ENCODE measurements at places on chromosomes 16 and 17.
A peak's percentile ranks its signal among the peaks of the same experiment; 100 is the strongest.

DNA sequence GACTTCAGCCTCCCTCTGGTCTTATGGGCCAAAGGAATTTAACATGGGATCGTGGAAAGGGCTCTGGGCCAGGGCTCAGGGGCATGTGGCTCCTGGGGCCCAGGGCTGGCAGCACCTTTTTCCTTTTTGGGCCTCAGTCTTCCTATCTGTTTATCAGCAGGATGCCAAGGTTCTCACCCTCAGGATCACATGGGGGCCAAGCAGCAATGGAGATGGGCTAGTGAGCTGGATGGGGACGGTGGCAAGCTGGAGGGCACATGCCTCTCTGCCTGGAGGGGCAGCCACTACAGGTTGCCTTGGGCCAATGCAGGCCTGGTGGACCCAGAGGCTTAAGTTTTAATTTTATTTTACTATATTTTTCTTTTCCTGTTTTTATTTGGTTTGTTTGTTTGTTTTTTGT, 95.4 kb downstream of the CYLD start:
- no peak for DNase-seq

GRCh38 chr17:61454381-61455323, 2.4 kb downstream of the TBX4 start:
- no peak for DNase-seq

DNA sequence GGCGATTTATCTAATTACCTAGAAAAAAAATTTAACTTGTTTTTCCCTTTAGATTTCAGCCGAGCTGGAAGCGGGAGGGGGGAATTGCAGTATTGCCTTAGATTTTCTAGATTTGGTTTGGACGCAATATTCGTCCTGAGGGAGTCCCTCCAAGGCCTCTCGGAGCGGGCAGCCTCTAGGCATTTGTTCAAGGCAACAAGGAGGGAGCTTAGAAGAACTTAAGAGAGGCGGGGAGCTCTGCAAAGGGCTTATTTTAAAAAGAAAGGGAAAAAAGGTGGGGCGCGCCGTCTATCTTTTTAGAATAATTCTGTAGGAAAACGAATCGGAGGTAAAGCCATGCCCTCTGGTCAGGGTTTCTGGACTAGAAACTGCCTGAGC, 407 bp upstream of the TMEM94 start:
- DNase-seq: no peak

GRCh38 chr16:85626191-85626981, 13.3 kb downstream of the GSE1 start:
- DNase-seq: no peak

DNA sequence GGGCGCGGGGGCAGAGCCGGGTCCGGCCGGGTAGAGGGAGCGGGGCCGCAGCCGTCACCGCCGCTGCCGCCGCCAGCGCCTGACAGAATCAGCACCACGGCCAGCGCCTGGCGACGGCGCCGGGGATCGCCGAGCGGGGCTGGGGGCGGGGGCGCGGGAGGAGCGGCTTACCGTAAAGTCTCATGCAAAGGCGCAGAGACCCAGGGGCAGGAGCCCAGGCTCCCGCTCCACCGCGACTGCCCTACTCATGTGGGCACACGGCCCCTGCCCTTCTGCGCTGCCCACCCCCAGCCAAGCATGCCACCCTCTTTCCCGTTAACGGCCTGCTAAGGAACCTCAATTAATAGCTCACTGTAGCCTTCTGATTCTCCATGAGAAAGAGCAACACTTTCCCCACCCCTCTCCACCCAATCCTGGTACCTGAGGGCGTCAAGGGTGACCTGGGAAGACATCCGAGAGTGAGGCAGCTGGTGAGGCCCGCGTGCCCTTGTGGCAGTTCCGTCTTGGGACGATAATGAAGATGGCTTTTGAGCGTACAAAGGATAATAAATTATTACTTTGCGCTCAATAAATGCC, at the start of gene SEZ6:
TSS of gene SEZ6 (minus strand) at position 98 of the 576 bp plus-strand sequence. CDS start 164 bp downstream, outside the sequence.
- DNase-seq: peak; percentile 71

GRCh38 chr17:61245706-61246135, 153.9 kb upstream of the TBX2 start:
- DNase-seq: no peak

DNA sequence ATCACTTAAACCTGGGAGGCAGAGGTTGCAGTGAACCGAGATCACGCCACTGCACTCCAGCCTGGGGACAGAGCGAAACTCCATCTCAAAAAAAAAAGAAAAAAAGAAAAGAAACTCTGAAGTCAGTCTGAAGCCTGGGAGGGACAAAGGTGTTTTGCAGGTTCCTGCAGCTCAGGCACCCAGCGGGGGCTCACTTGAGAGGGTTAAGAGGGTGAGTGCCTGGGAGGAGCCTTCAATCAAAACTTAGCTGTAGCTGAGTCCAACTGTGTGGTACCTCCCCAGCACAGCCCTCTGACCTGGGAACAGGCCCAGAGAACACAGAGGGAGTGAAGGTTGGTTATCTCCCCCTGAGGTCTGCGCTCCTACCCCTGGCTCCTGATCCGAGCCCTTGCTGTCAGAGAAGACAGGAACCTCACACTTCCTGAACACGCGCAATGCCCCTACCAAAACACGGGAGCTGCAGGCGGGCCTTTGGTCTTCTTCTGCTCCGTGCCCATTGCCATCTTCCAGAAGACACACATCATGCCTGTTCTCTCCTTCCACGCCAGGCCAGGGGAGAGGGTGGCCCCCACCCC, 20.4 kb upstream of the ZC3H18 start:
- DNase-seq: no peak

GRCh38 chr17:72219137-72219823, 98.5 kb downstream of the SOX9 start:
- DNase-seq: no peak

GRCh38 chr16:50183316-50183715, 30.2 kb downstream of the TENT4B start:
- DNase-seq: no peak

DNA sequence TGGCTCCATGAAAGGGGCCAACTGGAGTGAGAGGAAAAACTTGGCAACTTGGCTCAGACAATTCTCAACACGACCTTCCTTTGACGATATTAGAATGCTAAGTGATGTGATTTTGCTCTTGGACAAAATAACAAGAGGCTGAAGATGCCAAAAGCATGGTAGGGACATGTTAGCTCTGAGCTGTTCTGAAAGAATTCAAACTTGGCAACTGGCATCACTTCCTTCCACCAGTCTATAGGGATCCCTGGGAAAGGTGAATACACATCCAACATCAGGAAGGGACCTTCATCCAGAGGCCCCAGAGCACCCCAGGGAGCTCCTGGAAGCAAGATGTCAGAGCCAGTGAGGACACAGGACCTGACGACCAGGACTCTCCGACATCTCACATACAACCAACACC, 4.3 kb downstream of the KRT37 start:
- no peak for DNase-seq

GRCh38 chr16:27465483-27465879, 63.5 kb downstream of the IL21R start:
- DNase-seq: no peak

- no peak for DNase-seq
Measured at GRCh38 chr17:27216836-27217235, 77.1 kb upstream of the WSB1 start.

- DNase-seq: no peak
Measured at GRCh38 chr17:81471818-81472456, 40.7 kb downstream of the ACTG1 start.

- no peak for DNase-seq
Measured at GRCh38 chr17:16873174-16874035, 98.5 kb downstream of the TNFRSF13B start.

Data from right lung (tissue), 10 donors.